ENCODE measurements at places on chromosomes 2 and 18. TPM values are rescaled to one million over a fixed set of nuclear protein-coding genes. Genes with fewer than 3 reads are reported as not detected.

FASTKD2 gene
- total RNA-seq: 41.5 TPM

CIDEA gene
- total RNA-seq: 0.64 TPM

TOGARAM2 gene
- total RNA-seq: 0.53 TPM

ANKRD30BL gene
- total RNA-seq: 1.4 TPM

ACMSD gene
- 18.2 TPM for total RNA-seq

MAL gene
- total RNA-seq: 217 TPM

TXNDC9 gene
- total RNA-seq: 24.6 TPM

Measured in metanephros (tissue), 2 donors.